ENCODE measurements at places on chromosomes 3 and 15. TPM values are rescaled to one million over a fixed set of nuclear protein-coding genes. Genes with fewer than 3 reads are reported as not detected.

DYNC1LI1 gene
- total RNA-seq: 30.5 TPM

CHST14 gene
- 42.4 TPM for total RNA-seq

TMIE gene
- total RNA-seq: 1.1 TPM

TGM4 gene
- total RNA-seq: 0.46 TPM

CCDC191 gene
- total RNA-seq: 5.6 TPM

KY gene
- total RNA-seq: not detected

LYZL4 gene
- total RNA-seq: not detected

IP6K1 gene
- total RNA-seq: 39.8 TPM

TRMT10C gene
- 35.0 TPM for total RNA-seq

NLGN1 gene
- total RNA-seq: 0.85 TPM

ABHD6 gene
- 18.9 TPM for total RNA-seq

ARGFX gene
- not detected for total RNA-seq
